Left lung (tissue), 14 donors: ENCODE measurements at places on chromosomes 16 and 17. TPM values are rescaled to one million over a fixed set of nuclear protein-coding genes. Genes with fewer than 3 reads are reported as not detected.

- no peak for DNase-seq
Observed at GRCh38 chr16:85730186-85730465, 20.8 kb downstream of the C16orf74 start.

DNA sequence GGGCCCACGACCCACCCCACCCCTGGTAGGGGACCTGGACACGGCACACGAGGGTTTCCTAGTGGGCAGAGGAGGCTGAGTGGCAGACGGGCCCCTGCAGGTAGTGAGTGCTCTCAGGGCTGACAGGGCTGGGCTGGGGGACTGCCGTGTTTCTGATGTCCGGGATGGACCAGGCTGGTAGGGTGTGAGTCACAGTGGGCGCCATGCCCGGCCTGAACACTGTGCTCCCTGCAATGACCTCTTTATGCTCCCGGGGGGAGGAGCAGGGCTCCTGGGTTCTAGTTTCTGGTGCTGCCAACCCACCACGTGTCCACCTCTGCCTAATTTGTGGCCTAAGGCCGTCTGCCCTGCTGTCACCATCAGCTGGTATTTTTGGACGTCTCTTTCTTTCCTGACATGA, 26.3 kb downstream of the ARHGAP23 start:
- peak; percentile 88 for DNase-seq

Gene CCL1
- polyA plus RNA-seq: not detected

GRCh38 chr17:74054249-74054648, 149.2 kb upstream of the RPL38 start:
- DNase-seq: no peak

- no peak for DNase-seq
Observed at GRCh38 chr17:2396192-2396567, 4.7 kb downstream of the MNT start.

Gene TBX6
- 1.6 TPM for polyA plus RNA-seq

DNA sequence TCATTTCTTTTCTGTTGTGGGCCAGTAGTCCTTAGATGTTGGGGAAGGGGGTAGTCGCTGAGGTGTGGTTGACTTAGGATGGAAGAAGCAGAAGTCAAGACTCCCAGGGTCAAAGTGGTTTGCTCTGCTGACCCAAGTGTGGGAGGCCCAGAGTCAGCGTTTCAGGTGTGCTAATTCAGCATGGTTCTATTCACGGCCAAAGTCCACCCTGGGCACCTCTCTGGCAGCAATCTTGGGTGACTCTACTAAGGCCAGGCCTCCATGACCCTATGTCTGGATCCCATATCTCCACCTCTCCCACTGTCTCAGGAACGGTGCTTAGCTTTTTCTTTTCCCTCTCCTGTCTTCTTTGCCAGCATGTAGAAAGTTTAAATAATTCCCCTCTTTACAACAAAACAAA, 32.9 kb downstream of the MAPT start:
- no peak for DNase-seq

Gene GAST
- not detected for polyA plus RNA-seq

Gene OSBPL7
- 21.4 TPM for polyA plus RNA-seq

- no peak for DNase-seq
Observed at GRCh38 chr16:20720251-20720650, 21.4 kb downstream of the THUMPD1 start.

Gene SLC7A5
- 11.3 TPM for polyA plus RNA-seq

- no peak for DNase-seq
Observed at GRCh38 chr17:43430936-43431713, 32.3 kb downstream of the ARL4D start.

GRCh38 chr16:81565321-81566028, 120.9 kb downstream of the CMIP start:
- DNase-seq: no peak

- no peak for DNase-seq
Observed at GRCh38 chr17:39960524-39961041, 2.2 kb upstream of the GSDMA start.

DNA sequence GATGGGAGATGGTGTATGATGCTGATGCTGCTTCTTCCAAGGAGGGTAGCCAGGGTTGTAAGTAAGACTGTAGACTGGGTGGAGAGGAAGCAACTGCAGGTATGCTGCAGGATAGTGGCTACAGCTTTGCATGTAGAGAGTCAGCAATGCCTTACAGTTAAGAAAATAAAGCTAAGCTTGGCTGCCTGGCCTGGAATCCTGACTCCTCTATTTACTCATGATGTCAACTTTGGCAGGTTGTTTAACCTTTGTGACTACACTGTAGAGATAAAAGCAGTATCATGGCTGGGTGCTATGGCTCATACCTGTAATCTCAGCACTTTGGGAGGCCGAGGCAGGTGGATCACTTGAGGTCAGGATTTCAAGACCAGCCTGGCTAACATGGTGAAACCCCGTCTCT, 301.6 kb upstream of the RBFOX1 start:
- DNase-seq: no peak

DNA sequence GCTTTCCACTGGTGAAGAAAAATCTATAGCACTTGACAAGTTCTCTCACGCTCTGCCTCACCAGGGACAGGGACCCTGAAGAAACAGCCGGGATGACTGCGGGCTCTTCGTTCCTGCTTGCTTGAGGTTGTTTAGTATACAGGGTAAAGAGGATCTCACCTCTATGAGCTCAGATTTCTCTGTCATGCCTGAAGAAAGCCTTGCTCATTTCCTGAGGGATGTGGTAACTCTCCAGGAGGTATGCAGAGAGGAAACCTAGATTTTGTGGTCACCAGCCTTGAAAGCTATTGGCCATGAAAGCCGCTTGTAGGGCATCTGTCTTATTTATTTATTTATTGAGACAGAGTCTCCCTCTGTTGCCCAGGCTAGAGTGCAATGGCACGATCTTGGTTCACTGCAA, 23.2 kb downstream of the USP43 start:
- DNase-seq: no peak

- no peak for DNase-seq
Observed at GRCh38 chr17:1179112-1179817, 516 bp downstream of the ABR start.

DNA sequence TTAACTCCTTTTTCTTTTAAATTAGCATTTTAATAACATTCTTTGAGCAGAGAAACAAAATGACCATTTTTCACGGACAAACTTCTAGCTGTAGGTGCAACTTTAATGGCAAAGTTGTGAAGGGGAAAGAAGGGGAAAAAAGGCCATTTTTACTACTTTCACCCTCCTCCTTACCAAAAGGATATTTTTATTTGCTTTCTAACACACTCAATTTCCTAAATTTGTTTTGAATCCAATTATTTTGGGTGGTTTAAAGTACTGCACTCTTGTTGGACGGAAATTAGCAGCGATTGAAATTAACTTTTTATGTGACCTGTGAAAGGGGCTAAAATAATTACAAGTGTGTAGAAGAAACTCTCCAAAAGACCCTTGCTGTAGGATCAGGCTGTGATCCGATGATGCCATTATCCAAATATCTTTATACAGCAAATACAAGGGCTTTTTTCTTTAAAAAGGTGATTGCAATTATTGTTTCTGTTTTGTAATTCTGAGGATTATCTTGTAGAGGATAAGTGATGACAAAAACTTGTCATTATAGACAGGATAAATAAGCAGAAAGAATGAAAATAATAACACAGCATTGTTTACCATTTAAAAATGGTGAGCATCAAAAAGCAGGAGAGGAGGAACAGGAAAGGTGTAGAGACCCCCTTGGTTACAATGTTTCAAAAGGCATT, 42.4 kb downstream of the SNX11 start:
- no peak for DNase-seq

DNA sequence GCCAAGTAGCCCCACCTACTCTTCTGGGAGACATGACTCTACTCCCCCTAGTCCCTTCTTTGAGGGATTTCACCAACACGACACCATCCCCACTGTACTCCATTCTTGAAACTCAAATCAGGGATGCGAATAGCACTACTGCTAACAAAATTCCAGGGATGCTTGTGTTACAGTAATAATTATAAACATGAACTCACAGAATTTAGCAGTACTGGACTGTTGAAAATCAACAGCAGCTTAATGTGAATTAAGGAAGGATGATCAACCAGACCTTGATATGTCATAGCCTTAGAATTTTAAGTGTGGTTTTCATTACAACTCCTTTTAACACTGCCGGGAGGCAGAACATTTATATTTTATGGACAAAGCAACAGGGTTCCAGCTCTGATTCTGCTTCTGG, 37.9 kb downstream of the AMFR start:
- no peak for DNase-seq

GRCh38 chr16:889586-889985, 81.2 kb downstream of the LMF1 start:
- DNase-seq: no peak

Gene KCNJ18
- polyA plus RNA-seq: not detected

DNA sequence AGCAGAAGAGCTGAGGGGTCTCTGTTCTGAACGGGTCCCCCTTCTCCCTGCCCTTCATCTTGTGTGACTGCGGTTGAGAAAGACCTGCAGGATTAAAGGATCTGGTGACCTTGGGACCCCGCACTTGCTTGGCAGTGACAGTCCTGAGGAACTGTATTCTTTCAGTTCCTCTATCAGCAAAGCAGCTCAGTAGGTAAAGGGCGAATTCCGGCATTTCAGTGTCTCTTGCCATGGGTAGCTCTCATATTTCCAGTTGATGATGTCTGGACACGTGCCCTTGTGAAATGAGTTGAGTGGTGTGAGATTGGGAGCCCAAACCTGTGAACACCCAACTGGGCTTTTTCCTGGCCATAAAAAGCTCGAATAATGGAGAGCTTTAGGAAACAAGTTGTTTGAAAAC, 135.7 kb downstream of the PRKCA start:
- no peak for DNase-seq

Gene TP53TG3F
- not detected for polyA plus RNA-seq

GRCh38 chr16:54589326-54589725, 302.7 kb upstream of the IRX3 start:
- no peak for DNase-seq

- DNase-seq: no peak
Observed at GRCh38 chr17:30405161-30405560, 26.4 kb downstream of the CPD start.

Gene ZMYND15
- 0.66 TPM for polyA plus RNA-seq

DNA sequence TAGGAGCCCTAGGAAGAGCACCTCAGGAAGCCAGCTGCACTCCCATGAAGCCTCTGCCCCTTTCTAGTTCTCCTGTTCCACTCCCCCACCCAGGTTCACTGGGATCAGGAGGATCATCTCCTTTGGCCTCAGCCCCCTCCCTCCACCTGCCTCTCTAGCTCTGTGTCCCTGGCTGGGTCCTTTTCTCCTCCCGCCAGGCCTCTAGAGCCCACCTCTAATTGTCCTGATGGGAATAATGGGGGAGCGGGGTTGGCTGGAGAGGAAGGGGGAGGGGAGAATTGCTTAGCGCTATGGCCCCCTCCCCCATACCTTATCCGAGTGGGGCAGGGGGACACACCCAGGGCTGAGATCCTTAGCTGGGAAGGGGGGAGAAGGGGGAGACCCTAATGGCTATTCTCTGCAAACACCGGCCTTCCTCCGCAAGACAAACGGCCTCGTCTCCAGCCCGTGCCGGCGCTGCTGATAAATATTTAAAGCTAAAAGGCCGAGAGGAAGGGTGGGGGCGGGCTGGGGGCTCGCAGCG, 997 bp downstream of the HOXB7 start:
- no peak for DNase-seq

GRCh38 chr16:87363771-87364455, 19.7 kb downstream of the FBXO31 start:
- DNase-seq: peak; percentile 53

Gene OR3A3
- polyA plus RNA-seq: not detected

Gene CDH3
- polyA plus RNA-seq: 53.1 TPM

DNA sequence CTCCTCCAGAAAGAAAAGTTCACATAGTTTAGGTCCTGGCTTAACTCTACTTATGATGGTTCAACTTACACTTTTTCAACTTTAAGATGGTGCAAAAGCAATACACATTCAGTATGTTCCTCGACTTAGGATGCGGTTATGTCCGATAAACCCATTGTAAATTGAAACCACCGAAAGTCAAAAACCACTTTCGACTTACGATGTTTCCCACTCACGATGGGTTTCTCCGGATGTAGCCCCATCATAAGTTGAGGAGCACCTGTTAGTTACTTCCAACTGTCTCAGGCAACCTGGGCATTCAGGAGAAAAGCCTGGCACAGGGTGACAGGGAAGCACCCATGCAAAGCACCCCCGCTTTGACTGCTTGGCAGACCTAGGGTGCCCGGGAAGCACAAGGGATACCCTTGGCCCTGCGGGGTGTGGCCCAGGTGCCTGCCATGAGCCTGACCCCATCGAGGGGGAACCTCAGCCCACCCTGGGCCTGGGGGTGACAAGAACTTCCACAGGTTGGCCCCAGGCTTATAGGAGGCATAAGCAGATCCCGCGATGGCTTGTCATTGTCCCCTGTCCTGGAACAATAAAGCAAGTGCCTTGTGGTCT, 14.0 kb downstream of the UNC119 start:
- DNase-seq: no peak

DNA sequence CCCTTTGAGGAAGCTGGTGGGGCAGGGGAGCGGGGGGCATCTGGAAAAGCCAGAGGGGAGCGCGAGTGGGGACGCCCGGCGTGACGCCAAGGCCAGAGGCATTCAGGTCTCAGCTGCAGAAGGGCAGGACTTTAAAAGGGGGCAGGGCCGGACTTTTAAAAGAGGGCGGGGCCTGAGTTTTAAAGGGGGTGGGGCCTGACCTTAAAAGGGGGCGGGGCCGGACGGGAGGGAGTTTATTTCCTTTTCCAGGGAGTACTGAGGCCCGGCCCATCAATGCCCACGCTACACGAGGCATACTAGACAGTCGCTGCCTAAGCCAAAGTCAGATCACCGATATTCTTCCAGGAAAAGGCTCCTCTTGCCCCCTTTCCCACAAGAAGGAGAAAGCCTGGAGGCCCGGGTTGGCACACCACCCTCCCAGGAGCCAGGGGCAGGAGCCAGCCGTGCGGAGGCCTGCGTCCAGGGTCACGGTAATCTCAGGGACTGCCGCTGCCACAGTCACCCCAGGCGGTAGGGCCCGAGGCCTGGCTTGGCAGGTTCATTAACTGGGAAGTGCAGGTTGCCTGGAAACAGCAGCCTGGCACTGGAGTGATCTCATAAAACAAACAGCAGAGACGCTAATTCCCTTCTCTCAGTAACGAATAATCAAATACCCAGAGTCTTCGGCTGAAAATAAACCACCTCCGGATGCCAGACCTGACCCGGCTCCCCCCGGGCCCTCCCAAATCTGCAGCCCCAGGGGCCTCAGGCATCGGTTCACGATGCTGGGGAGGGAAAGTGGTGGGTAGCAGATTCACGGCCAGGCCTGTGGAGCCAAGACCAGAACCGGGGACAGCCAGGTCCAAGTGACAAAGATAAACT, 90.7 kb downstream of the TIMM22 start:
- peak; percentile 87 for DNase-seq

- DNase-seq: no peak
Observed at GRCh38 chr17:17809531-17810083, 27.2 kb downstream of the SREBF1 start.

GRCh38 chr16:1049113-1049975, 23.2 kb upstream of the SSTR5 start:
- DNase-seq: no peak

Gene RAD51C
- 36.4 TPM for polyA plus RNA-seq
